ENCODE measurements at places on chromosomes 11 and 22.

- no peak for DNase-seq
Observed at GRCh38 chr22:24466716-24467328, 28.3 kb upstream of the UPB1 start.

GRCh38 chr22:50002791-50003190, 9.8 kb downstream of the IL17REL start:
- no peak for DNase-seq

DNA sequence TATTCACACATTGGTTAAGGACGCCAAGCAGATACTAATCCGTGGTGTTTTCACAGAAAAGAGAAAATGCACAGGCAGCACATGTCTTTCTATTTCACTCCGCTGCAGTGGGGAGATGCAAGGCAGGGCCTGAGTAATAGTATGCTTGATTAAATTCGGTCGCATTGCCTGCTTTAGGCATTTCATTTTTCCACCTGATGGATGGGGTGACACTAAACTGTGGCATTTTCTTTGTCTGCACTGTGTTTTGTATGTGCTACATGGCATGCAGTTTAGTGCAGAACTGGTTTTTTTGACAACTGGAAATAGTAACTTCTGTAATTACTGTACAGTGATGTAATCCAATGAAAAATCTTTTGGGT, 94.9 kb downstream of the SLC17A6 start:
- no peak for DNase-seq

DNA sequence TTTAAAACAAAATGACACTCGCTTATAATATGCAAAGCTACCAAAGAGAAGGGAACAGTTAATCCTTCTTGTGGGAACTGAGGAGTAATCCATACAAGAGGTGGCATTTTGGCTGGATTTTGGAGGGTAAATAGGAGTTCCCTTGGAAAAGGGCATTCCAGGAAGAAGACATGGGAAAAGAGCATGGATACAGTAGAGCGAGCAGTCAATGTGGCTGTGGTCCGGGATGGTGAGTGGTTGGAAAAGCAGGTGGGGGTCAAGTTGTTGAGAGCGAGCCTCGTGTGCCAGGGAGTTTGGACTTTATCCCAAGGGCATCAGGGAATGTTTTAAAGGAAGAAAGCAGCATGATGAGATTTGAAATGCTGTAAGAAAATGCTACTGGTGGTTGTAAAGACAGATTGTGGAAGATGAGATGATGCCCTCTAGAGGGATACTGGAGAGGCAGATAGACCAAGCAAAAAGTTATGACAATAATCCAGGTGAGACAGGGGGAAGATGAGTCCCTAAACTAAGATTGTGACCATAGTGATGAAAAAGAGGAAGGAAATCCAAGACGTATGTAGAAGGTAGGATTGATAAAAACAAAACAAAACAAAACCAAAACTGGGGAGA, 3.8 kb upstream of the MMP7 start:
- no peak for DNase-seq

- no peak for DNase-seq
Observed at GRCh38 chr11:12983336-12983735, 25.8 kb upstream of the RASSF10 start.

DNA sequence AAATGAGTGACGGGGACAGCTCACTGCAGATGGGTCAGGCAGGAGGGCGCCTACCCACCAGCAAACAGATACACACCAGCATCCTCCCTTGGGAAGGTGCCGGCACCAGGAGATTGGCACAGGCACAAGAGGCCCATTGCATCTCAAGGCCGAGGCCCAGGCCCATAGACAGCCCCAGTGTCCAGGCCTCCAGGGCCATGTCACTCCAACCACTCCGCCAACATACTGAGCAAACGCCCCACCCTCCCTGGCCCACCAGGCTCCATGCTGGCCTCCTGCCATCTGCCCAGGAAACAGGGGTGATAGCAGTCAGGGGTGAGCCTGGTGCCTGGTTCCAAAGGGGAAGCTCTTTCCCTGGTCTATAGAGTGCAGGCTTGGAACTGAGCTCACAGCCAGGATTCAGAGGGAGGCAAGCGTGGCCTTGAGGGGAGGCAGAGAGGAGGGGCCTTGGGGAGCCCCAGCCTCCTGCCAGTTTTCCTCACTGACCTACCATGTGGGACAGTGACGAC, 34.7 kb downstream of the PISD start:
- no peak for DNase-seq

DNA sequence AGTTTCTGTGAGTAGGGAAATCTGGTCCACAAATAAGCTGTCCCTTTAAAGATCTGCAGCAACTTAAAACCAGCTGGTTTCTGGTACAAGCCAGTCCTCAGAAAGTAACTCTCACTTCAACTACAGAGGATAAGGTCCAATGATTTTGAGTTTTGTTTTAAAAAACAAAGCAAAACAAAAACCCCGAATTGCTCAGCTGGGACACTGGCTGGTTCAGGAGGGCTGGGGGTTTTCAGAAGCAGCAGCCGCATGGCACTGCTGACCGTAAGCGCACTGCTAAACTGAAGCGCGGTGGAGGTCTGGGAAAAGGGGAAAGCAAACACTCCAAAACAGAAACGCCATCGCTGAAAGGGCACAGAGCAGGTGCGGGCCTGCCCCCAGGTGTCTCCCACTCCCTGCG, 59.7 kb downstream of the MICAL3 start:
- DNase-seq = no peak

DNA sequence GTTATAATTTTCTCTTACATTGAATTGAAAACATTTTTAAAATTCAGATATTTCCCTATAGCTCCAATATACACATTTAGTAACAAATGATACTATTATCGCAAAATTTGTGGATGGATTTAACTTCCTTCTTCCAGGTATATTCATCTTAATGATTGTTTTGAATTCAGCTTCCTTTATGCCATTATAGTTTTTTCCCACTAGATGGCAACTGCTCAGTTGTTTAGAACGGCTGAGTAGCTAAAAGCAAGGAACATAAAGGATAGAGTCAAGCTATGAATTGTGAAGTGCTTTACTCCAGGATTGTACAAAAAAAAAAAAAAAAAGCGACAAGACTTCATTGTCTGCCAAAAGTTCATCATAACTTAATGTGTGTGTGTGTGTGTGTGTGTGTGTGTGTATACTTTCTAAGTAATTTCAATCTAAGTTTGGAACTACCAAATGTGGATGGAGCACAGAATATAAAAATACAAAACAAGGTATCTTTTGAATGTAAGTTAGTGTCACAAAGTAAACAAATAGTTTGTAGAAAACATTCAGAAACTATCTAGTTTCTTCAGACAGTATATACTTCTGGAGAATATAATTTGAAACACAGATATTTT, 846.4 kb downstream of the DLG2 start:
- DNase-seq = no peak

- DNase-seq = no peak
Observed at GRCh38 chr11:61110255-61111049, 8.2 kb downstream of the CD5 start.

GRCh38 chr11:76361374-76361773, 19.6 kb downstream of the THAP12 start:
- no peak for DNase-seq

- DNase-seq = no peak
Observed at GRCh38 chr11:116169776-116170175, 603.0 kb downstream of the BUD13 start.

- DNase-seq = no peak
Observed at GRCh38 chr11:117796872-117797529, at the start of gene DSCAML1. Gene DSCAML1 (minus strand): TSS chr11:117797216. CDS start chr11:117797079, 137 bp downstream.

DNA sequence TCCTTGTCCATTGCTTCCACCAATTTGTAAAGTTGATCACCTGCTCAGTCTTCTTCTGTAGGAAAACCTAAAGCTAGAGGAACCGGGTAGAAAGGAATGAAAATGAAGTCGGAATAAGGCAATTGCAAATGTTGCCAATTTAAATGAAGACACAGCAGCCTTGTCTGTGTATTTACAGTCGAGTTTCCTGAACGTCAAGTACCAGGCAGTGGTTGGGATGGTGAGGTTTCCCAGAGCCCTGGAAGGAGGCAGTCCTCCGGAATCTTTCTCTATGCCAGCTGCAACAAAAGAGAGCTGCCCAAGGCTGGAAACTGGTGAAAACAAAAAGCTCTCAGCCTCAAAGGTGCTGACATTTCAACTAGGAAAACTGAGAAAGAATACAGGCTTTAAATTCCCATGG, 17.7 kb downstream of the MAJIN start:
- no peak for DNase-seq

- DNase-seq = no peak
Observed at GRCh38 chr22:32585737-32586136, 111.1 kb downstream of the FBXO7 start.

- DNase-seq = no peak
Observed at GRCh38 chr22:33240888-33241475, 182.8 kb upstream of the SYN3 start.

GRCh38 chr11:44797886-44798606, 71.3 kb downstream of the TSPAN18 start:
- DNase-seq = no peak

- no peak for DNase-seq
Observed at GRCh38 chr22:24775769-24776492, 1.4 kb upstream of the PIWIL3 start.
